ENCODE measurements at places on chromosomes 7 and 10. TPM values are rescaled to one million over a fixed set of nuclear protein-coding genes. Genes with fewer than 3 reads are reported as not detected.

MPP7 gene
- total RNA-seq = 0.53 TPM

TMEM213 gene
- total RNA-seq = not detected

ARMC3 gene
- total RNA-seq = not detected

AGMO gene
- 0.93 TPM for total RNA-seq

ANKRD22 gene
- total RNA-seq = 0.13 TPM
